CD4-positive, alpha-beta T cell (primary cell): ENCODE measurements at places on chromosomes 5 and 9.
A peak's percentile ranks its signal among the peaks of the same experiment; 100 is the strongest.

- DNase-seq: no peak
Measured at GRCh38 chr9:35948901-35949318, 9.0 kb downstream of the OR2S2 start.

DNA sequence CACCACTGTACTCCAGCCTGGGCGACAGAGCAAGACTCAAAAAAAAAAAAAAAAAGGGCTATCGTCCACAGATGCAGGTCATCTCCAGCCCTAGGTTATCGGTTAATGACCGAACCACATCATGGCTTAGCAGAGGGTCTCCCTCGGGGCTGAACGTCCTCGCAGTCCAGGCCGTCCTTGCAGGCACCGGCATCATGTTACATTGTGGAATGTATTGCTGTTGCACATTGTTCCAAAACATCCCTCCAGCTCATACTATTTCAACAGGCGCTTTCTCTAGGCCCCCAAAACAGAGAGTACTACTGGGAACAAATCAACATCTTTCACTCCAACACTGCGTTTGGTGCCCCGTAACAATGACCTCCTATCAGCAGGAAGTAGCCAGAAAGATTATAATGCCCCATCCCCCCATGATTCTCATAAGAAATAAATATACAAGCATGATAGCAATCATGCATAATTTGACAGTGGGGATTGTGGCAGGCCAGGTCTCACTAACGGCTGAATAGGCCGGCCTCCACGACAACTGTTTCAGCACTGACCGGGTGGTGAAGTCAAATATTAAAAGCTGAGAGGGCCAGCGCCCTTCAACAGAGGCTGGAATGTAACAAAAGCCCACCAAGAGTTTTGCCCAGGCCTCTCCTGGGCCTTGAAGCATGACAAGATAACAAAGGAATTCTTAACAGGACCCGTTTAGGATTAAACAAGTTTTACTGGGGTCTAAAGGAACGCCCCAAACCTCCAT is 1.1 kb upstream of the LCN9 start:
- DNase-seq: no peak

DNA sequence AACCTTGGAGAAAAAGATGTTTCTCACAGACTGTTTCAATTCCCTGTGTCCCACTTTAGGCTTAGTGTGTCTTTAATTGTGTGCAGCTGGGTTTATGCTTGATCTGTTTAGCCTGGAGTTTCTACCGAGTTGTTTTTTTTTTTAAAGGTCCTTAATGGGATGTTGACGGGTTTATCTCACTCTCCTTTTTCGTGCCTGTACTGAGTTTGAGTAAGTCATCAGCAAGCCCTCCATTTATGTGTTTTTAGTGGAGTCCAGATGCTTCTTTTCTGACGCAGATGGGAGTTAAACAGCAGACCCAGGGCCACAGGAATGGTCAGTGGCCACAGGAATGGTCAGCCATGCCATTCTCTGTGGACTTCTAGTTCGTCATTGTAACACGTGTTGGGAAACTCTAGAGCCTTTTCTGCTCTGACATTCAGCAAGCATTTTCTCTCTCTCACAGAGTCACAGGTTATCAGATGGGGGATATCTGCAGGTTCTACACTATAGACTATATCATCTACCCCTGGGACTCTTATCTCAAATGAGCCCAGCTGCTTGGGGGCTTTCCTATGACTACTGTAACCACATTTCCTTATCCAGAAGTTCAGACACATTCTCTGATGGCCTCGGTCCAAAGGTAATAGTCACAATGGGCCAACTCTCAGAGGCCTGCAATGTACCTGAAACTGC is 190.5 kb downstream of the TTLL11 start:
- no peak for DNase-seq

GRCh38 chr5:175464074-175464941 is 14.1 kb upstream of the SFXN1 start:
- DNase-seq: peak; percentile 57

DNA sequence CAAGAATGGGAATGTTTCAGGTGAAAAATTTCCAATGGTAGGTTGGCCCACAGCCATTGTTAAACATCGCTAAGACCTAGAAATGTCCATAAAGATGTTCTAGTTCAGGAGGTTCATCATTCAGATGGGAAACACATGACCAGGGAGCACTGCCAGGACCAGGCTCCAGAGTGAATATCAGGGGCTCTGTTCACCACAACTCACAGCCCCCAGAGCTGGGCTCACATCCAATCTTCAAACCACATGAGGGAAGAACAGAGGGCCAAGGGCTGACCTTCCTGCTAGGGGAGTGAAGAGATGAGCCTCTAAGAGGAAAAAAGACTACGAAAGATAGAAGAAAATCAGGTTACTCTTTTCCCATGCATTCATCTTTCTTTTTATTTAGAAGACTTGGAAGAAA is 205.8 kb downstream of the SEMA5A start:
- no peak for DNase-seq

GRCh38 chr5:155870636-155871035 is 456.3 kb upstream of the SGCD start:
- DNase-seq: no peak

GRCh38 chr9:69463497-69464068 is 138.6 kb downstream of the ENTREP1 start:
- DNase-seq: no peak

GRCh38 chr5:139871614-139872013 is 76.0 kb downstream of the PSD2 start:
- no peak for DNase-seq

GRCh38 chr5:65910711-65911110 is 15.7 kb upstream of the ERBIN start:
- no peak for DNase-seq

- DNase-seq: no peak
Measured at GRCh38 chr5:10289991-10290390, 17.7 kb downstream of the CMBL start.

GRCh38 chr5:170426786-170427185 is 37.6 kb upstream of the KCNMB1 start:
- DNase-seq: no peak
